ENCODE measurements at places on chromosomes 6 and 20. TPM values are rescaled to one million over a fixed set of nuclear protein-coding genes. Genes with fewer than 3 reads are reported as not detected.

The PLEKHG1 gene
- total RNA-seq = 1.0 TPM

The WFDC12 gene
- total RNA-seq = not detected

The FABP7 gene
- 3.9 TPM for total RNA-seq

The KCNK16 gene
- not detected for total RNA-seq

The POLH gene
- 12.6 TPM for total RNA-seq

The UNC93A gene
- total RNA-seq = 0.94 TPM

The PHACTR2 gene
- total RNA-seq = 131 TPM

The FGD2 gene
- total RNA-seq = 0.09 TPM

The RPRD1B gene
- total RNA-seq = 34.3 TPM

The EPHA7 gene
- total RNA-seq = 9.4 TPM

The KCNQ2 gene
- 71.5 TPM for total RNA-seq

The HRH3 gene
- total RNA-seq = 1.8 TPM

The SERPINB6 gene
- total RNA-seq = 40.6 TPM

The DEFB124 gene
- total RNA-seq = not detected

The TP53TG5 gene
- not detected for total RNA-seq

The SPATA2 gene
- total RNA-seq = 9.6 TPM
